ENCODE measurements at places on chromosomes 7 and 10.
A peak's percentile ranks its signal among the peaks of the same experiment; 100 is the strongest.

GRCh38 chr10:90986870-90987269 is 66.0 kb upstream of the ANKRD1 start:
- no peak for DNase-seq

DNA sequence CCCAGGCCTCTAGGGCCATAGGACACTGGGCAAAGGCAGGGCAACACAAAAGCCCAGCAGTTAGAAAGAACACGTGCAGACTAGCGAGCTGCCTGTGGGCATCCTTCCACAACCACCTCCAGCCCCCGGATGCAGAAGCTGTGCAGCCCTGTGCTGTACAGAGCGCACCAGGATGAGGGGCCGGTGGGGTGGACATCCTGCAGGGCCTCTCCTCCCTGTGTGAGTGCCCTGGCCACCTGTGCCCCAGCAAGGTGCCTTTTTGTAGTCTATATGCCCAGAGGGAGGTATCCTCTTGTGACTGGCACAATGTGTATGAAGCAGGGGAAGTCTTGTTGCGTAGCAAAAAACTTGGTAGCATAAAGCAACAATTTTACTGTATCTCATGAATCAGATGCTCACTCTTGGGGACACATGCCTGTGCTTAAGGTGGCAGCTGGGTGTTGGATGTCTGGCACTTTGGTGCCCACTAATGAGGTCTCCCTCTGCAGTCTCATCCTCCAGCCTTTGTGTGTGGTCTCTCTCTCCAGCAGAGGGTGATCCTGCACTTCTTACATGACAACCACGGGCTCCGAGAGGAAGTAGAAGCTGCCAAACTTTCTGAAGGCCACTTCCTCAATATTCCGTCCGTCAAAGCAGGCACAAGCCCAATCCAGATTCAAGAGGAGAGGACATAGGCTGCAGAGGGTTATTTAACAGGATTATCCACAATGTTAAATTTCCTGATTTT is 8.7 kb downstream of the NCAPG2 start:
- DNase-seq, result no peak

DNA sequence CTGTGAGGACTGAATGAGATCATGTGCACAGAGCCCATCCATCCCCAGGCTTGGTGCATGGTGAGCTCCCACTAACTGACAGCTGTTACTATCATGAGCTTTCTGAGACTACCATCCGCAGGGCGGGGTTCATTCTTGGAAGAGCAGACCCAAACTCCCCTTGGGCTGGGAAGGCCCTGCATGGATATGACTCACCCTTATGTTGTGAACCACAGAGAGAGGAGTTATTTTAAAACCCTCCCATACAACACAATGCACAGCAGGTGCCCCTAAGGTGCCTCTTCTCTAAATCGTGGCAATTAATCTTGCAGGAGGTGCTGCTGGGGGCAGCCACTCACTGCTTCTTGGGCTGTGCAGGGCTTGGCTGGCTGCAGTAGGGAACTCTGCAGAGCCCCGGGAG is 219.1 kb downstream of the GFRA1 start:
- DNase-seq, result no peak

DNA sequence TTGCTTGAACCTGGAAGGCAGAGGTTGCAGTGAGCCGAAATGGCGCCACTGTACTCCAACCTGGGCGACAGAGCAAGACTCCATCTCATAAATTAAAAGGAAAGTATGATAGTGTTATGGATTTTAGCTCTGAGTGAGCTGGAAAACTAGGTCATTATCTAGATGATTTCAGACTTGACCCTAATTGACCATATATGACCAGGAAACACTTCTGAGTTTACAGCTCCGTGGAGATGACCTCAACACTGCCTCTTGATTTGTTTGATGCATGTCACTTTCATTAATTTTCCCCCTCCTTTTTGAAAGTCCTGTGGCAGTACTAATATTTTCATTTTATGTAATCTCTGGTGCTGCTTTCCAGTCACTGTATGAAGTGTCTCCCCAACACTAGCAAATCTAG is 7.8 kb upstream of the SEC61A2 start:
- no peak for DNase-seq

GRCh38 chr10:62373995-62374861 is at the start of gene ZNF365:
Gene ZNF365 (plus strand): TSS chr10:62374369. CDS start chr10:62376194, 1,825 bp downstream.
- peak; percentile 67 for DNase-seq

GRCh38 chr10:128393546-128393945 is 267.3 kb upstream of the MKI67 start:
- no peak for DNase-seq

GRCh38 chr7:23334482-23335056 is 35.4 kb downstream of the MALSU1 start:
- DNase-seq, result no peak

- no peak for DNase-seq
Observed at GRCh38 chr7:119270045-119270464, 1002.9 kb upstream of the KCND2 start.

DNA sequence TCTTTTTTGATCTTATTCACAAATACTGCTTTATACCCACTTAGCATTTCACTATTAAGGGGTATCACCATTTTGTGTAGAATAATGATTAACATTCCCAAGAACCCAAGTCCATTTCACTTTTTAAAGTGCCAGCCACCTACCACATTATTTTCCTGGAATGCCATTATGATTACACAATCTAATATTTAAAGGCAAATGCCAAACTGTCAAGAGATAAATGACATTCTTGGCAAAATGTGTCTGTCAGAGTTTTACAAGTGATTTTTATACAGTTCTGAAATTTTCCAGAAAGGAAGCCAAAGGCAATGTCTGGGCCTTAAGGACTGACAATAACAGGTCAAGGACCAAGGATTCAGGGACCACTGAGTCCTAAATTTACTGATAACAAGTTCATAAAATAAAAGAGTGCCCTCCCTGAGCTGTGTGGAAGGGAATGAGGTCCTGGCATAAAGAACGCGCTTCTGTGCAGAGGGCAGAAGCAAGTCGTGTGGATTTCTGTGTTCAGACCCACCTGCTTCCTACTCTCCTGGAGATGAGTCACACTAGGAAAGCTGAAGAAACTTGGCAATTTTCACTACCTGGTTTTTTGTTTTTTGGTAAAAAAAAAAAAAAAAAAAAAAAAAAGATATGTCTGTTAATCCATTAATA is 66.5 kb downstream of the UBE2H start:
- DNase-seq, result no peak

GRCh38 chr7:65722361-65722792 is 150.5 kb upstream of the VKORC1L1 start:
- DNase-seq, result peak; percentile 80

DNA sequence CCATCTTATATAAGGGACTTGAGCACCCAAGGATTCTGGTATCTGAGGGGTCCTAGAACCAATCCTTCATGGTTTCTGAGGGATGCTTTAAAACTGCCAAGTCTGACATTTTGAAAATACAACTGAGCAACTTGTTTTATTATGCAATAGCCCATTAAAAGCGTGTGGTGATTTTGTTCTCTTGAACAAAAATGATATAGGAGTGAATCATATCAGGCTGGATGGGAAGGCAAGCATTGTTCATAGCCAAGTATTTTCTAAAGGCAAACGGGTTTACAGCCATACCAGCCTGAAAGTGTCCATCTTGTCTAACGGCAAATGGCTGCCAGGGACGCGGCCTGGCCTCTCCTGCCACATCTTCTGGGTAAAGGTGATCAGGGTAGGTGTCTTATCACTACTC is 23.4 kb downstream of the RPP38 start:
- DNase-seq, result no peak

DNA sequence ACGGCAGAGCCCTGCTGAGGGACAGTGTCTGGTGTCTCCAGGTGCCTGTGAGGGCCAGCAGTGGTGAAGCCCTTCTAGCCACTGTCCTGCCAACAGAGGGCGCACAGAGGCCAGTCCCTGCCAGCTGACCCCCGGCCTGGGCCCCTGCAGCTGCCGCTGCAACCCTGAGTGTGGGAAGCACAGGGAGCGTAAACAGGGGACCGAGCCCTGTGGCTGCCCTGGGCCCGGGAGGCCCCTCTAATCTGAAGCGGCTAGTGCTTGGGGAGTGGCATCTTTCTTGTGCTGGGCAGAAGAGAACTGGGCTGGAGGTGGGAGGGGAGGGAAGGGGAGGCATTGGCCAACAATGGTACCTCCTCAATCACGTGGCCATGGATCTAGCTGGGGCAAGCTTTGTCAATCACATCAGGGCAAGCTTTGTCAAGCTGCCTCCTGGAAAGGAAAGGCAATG is 34.6 kb downstream of the TRIM8 start:
- DNase-seq, result no peak

DNA sequence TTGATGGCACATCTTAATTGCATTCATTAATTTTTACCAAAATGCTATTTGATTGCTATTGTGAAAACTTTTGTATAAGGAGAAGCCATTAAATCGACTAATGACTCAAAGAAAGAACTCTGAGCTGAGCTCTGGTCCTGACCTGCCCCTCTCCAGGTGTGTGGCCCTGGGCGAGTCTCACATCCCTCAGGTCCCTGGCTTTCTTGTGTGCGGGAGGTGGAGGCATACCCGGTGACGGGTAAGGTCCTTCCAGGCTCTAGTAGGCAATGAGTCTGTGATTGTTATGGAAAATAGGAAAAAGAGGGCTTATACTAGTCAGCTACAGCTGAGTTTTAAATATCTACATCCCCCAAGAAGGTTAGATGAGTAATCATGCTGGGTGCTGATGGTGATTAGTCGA is 248.1 kb downstream of the GATA3 start:
- no peak for DNase-seq

DNA sequence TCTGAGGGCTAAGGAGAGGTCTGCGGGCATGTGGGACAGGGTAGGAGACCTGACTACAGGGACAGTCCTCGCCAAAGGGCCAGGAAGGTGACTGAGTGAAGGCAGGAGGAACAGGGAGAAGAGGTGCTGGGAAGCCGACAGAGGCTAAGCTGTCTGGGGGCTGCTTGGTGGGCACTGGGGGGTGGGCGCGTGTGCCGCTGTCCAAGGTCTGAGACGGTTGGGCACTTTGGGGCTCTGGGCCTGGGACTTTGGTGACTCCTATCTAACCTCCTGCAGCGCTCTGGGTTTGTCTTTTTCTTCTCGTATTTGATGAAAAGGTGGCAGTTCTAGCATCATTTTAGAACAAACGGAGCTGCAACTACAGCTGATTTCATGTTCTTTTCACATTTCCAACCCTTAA is 141.5 kb downstream of the C10orf105 start:
- DNase-seq, result no peak

DNA sequence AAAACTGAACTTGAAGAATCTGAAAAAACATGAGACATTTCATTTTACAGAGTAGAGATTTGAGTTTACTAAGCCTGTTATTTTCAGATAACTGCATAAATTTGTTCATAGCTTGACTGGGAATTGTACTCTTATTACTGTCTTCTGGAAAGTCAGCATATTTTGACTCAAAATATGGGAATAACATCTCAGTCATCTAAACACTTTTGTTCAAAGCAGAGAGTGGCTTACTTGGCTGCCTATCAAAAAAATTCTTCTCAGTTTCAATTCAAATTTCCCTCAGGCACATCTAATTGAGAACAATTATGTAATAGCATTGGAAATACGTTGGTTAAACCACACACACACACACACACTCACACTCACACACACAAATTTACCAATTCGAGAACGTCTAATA is 384.6 kb downstream of the ARL4A start:
- no peak for DNase-seq

All from activated CD8-positive, alpha-beta memory T cell treated with anti-CD3 and anti-CD28 coated beads for 24 hours (primary cell).